ENCODE measurements at places on chromosomes 3 and 15.

- no peak for DNase-seq
These were observed 63.5 kb downstream of the TLNRD1 start for GRCh38 chr15:81064253-81064652.

DNA sequence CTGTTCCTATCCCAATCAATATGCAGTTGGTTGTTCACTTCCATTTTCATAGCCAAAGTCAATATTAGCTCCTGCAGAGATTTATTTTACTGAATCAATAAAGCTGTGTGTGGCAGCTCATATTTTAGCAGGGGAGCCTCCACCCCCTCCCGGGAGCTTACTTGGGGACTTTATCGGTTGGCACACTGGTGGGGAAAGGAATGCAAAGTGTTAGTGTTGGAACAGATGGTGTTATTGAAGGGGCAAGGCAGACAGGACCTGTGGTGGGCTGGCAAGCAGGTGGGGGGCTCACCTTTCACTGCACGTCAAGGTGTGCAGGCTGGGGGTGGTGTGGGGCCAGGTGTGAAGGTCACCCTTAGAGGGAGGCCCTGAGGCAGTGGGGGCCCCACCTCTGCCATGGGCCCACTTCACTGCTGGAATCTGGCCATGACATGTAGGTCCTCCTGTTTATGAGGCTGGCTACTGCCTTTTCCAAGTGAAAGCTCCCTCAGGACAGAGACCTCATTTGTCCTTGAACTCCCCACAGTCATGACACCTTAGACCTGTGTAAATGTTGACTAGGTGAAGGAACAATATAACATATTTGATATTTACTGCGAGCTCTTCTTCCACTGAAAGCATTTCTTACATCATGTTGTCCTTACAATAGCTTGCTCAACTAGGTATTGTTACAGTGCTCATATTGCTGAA, 44.0 kb upstream of the SEC22A start:
- DNase-seq = no peak

GRCh38 chr3:156395961-156396710, 158.8 kb downstream of the SSR3 start:
- no peak for DNase-seq

- no peak for DNase-seq
These were observed 34.7 kb downstream of the FOXL2 start for GRCh38 chr3:138912237-138912636.

- DNase-seq = no peak
These were observed 44.6 kb upstream of the LIMD1 start for GRCh38 chr3:45549961-45550360.

DNA sequence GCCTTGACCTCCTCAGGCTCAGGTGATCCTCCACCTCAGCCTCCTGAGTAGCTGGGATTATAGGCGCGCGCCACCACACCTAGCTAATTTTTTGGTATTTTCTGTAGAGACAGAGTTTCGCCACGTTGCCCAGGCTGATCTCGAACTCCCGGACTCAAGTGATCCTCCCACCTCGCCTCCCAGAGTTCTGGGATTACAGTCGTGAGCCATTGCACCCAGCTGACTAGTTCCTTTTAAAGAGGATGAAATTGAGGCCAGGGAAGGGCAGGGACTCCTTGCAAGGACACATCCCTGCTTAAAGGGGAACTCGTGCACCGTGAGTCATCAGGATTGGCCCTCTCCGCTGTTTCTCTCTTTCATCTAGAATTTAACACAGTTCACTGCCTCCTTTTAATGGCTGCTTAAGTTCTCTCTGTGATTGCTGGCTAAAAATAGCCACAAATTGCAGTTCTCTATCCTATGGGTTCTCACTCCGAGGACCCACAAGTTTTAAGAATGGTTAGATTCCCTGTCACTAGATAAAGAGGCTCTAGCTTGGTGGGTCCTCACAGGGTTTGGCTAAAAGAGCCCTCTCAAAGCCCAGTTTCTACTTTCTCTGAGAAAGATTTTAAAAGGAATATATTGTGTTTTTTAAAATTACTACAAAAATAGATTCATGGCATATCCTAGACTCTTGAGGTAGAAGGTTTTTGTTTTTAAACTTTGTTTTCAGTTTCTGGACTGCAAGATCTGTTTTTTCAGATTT, 1.4 kb downstream of the CRTAP start:
- no peak for DNase-seq
